Articular chondrocyte of knee joint (primary cell): ENCODE measurements at places on chromosomes 2 and 18. TPM values are rescaled to one million over a fixed set of nuclear protein-coding genes. Genes with fewer than 3 reads are reported as not detected.

Gene CLEC4F
- not detected in 2 replicates for total RNA-seq

Gene EVA1A
- 19.1 and 40.6 TPM in 2 replicates for total RNA-seq

Gene ASPRV1
- 0.54 and 0.78 TPM in 2 replicates for total RNA-seq

Gene RBKS
- 5.4 and 6.3 TPM in 2 replicates for total RNA-seq

Gene COL4A3
- not detected in 2 replicates for total RNA-seq

Gene VWA3B
- 0.11 TPM in 1 of 2 replicates, not detected in the other for total RNA-seq

Gene RALBP1
- 81.9 and 87.6 TPM in 2 replicates for total RNA-seq

Gene RUFY4
- not detected in 2 replicates for total RNA-seq

Gene LCT
- total RNA-seq: 0.22 and 0.26 TPM in 2 replicates

Gene PDCD1
- total RNA-seq: not detected in 2 replicates

Gene C1QL2
- total RNA-seq: not detected in 2 replicates

Gene ANKRD62
- not detected in 2 replicates for total RNA-seq

Gene HJURP
- total RNA-seq: 9.7 and 18.8 TPM in 2 replicates

Gene ANKRD30B
- under 0.01 TPM in 1 of 2 replicates, not detected in the other for total RNA-seq

Gene CHRND
- not detected in 2 replicates for total RNA-seq

Gene KCNK3
- under 0.01 and 0.11 TPM in 2 replicates for total RNA-seq

Gene SPATA3
- not detected in 2 replicates for total RNA-seq

Gene ZNF804A
- total RNA-seq: 0.11 TPM in 1 of 2 replicates, not detected in the other
